Dermis lymphatic vessel endothelial cell (primary cell): ENCODE measurements at places on chromosomes 5 and 9. TPM values are rescaled to one million over a fixed set of nuclear protein-coding genes. Genes with fewer than 3 reads are reported as not detected.

Gene FAM221B
- total RNA-seq = not detected in 2 replicates

Gene TMEM232
- 0.87 and 1.0 TPM in 2 replicates for total RNA-seq

Gene PCDHGB1
- total RNA-seq = 0.76 and 1.6 TPM in 2 replicates

Gene BNIP1
- total RNA-seq = 14.7 and 16.2 TPM in 2 replicates

Gene F12
- total RNA-seq = 0.54 and 0.77 TPM in 2 replicates

Gene SURF2
- 10.1 and 12.5 TPM in 2 replicates for total RNA-seq

Gene PTPRD
- total RNA-seq = 0.43 TPM in 2 replicates

Gene ANKRD33B
- 1.9 and 2.0 TPM in 2 replicates for total RNA-seq

Gene PPP3R2
- not detected in 2 replicates for total RNA-seq

Gene SLC36A3
- not detected in 2 replicates for total RNA-seq

Gene PTGR1
- 4.5 and 8.5 TPM in 2 replicates for total RNA-seq

Gene DOK3
- 1.4 and 2.1 TPM in 2 replicates for total RNA-seq

Gene SEMA6A
- total RNA-seq = 31.0 and 46.4 TPM in 2 replicates

Gene SLC6A19
- total RNA-seq = not detected in 2 replicates

Gene EDIL3
- 0.09 and 0.22 TPM in 2 replicates for total RNA-seq

Gene RANBP3L
- under 0.01 and 0.09 TPM in 2 replicates for total RNA-seq

Gene RGS7BP
- not detected in 2 replicates for total RNA-seq

Gene TLX3
- total RNA-seq = not detected in 2 replicates

Gene EXOSC2
- 16.8 and 28.3 TPM in 2 replicates for total RNA-seq

Gene BTNL8
- total RNA-seq = 0.09 and 0.22 TPM in 2 replicates

Gene KCNV2
- not detected in 2 replicates for total RNA-seq

Gene CTXN3
- total RNA-seq = not detected in 2 replicates

Gene BAAT
- under 0.01 TPM in 1 of 2 replicates, not detected in the other for total RNA-seq

Gene HAVCR1
- total RNA-seq = not detected in 2 replicates

Gene CNTFR
- not detected in 2 replicates for total RNA-seq

Gene URM1
- total RNA-seq = 51.5 and 52.5 TPM in 2 replicates

Gene MGAT4B
- total RNA-seq = 113 and 120 TPM in 2 replicates

Gene GFI1B
- total RNA-seq = under 0.01 TPM in 1 of 2 replicates, not detected in the other
